ENCODE measurements at places on chromosomes 5 and 9.

GRCh38 chr9:9186086-9186485 is 1386.5 kb upstream of the DMAC1 start:
- no peak for DNase-seq

DNA sequence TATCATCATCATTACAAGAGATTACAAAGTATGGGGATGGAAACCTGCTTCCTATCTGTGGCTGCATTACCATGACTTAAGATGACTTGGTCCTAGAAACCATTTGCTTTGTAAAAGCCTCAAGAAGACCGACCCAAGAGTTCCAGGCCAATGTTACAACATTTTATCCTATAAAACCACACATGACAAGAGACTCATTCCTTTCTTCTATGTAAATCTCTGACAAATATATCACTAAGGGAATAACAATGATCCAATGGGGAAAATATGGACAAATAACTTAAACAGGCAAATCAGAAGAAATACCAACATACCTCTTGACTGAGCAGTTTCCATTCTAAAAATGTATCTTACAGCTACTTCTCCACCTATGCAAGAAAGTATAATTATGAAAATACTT is 44.3 kb upstream of the VPS13A start:
- DNase-seq = no peak

DNA sequence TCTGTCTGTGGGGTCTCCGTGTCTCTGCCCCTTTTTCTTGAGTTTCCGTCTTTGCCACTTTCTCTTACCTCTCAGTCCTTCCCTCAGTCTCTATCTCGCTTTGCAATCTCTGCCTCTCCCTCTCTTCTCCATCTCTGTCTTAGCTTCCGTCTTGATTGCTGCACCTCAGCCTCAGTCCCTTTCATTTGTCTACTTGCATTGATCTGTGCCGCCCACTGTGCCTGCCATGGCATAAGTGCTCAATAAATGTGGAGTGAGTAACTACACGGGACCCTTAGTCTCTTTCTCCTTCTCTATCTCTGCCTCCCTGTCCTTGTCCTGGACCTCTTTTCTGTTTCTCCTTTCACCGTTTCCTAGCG is 6.6 kb downstream of the PCDHGC5 start:
- no peak for DNase-seq

- DNase-seq = no peak
Measured at GRCh38 chr5:72417333-72418062, 89.7 kb downstream of the ZNF366 start.

- DNase-seq = no peak
Measured at GRCh38 chr5:179131321-179131835, 71.2 kb downstream of the ZNF354C start.

DNA sequence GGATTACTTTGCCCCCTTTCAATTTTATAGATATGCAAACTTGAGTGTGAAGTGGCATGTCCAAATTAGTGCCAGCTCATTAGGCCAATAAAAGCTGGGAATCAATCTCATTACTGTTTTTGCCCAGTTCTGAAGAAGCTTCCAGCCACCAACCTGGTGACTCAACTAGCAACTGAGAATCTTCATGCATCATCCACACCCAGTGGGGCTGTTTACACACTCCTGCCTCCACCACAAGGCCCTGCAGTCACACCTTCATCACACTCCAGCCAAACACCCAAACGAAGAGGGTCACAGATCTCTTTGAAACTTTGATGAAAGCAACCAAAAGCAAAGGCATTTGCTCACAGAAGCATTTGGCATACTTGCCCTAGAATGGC is 41.3 kb upstream of the S1PR3 start:
- DNase-seq = no peak

- no peak for DNase-seq
Measured at GRCh38 chr5:142572006-142572405, 113.9 kb downstream of the FGF1 start.

DNA sequence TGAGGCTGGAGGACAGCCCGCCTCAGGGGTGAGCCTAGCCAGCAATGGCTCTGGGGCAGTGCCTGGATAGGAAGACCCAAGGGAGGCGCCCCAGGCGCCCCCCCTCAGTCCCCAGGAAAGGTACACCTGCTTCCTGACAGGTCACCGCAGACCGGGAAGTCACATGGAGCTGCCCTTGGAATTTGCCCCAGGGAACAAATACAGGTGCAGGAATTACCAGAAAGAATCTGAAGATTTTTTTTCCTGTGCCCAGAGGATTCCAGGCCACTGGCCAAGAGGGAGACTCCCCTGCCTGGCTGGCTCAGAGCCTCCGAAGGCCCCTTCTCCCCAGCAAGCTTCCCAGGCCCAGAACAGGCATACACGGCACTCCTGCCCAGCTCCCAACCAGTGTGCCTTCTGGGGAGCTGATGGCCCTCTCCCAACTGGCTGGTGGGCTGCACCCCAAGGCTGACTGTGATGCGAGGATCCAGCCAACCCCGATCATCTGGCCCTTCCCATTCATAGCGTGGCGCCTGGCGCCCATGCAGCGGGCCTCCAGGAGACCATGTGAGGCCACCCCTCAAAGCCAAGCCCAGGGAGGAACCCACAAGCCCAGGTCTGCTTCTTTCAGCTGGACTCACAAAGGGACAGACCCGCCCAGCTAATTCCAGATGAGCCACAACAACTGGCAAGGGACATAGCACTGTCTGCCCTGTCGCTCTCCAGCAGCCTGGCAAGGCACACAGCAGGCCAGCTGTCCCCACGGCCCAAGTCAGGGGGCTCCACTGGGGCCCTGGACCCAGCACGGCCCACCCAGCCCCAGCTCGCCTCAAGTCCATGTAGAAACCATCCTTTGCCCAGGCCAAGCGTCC is 2.3 kb downstream of the TPRN start:
- DNase-seq = no peak

DNA sequence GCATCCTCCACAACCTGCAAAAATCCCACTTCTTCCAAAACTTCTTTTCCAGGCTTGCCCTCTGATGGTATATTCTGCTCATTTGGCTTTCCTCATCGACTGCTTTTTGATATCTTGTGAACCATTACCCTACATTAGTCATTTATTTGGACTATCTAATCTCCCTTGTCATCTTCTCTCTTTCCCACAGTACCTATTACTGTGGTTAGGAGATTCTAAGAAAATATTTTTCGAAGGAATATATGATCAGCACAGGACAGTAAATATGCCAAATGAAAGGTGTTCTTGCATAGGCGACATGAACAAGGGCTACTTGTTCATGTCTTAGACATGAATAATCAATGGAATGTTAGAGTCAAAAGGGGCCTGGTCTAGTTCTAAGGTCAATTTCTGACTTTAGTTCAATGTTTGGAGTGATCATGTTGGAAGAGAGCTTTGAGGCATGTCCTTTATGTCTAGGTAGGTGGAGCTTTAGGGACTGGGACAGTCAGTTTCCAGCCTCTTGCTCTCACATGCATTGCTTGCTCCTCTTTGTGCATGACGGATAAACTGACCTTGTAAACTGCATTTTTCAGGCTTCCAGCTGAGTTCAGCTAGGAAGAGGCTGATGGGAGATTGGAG is 243.4 kb upstream of the RPS23 start:
- no peak for DNase-seq

GRCh38 chr5:143231973-143232812 is 171.3 kb downstream of the NR3C1 start:
- DNase-seq = no peak

DNA sequence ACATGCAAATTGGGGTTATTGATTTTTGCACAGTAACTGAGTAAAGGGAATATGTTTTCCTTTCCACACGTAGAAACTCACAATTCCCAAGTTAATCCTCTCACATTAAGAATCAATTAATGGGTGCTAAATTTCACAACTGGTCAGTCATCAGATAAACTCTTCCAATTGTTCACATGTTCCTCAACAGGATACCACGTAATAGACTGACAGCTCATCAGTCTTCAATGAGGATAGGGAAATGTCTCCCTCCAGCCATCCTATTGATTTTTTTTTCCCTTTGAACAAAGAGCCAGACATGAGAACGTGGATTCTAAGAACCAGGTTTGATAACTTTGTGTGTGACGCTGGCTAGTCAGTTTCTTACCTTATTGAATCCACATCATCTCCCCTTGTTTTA is 768 bp upstream of the CER1 start:
- DNase-seq = no peak

GRCh38 chr5:11602298-11602697 is 301.9 kb downstream of the CTNND2 start:
- DNase-seq = no peak

DNA sequence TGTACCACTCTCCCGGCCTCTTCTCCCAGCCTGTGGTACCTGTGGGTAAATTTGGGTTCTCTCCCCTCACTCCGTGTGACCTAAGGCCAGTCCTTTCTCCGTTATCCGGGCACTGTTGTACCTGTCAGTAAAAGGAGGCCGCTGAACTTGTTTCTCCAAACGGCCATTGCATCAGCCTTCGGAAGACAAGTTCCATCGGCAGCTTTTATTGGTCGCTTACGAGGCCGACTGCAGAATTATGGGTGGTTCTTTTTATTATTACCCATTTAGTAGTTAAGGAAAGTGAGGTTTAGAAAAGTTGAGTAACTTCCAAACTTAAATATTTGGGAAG is 558 bp downstream of the GRPEL2 start:
- no peak for DNase-seq

GRCh38 chr5:45062044-45062443 is 253.3 kb downstream of the MRPS30 start:
- DNase-seq = no peak

DNA sequence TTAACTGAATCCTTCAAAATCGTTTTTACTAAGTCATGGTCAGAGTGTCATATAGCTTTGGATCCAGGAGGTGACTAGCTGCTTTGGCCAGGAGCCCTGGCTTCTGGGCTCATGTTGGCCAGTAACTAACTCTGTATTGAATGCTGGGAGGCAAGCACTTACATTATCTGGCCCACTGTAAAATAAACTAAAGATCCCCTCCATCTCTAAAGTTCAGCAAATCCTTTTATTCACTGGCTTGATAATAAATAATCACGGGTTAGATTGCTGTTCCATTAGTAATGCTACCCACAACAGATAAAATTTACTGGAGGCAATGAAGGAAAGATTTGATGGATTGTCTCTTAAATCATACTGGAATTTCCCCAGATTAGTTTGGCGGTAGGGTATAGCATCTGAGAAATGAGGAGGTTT is 382.2 kb upstream of the TLE4 start:
- DNase-seq = no peak

DNA sequence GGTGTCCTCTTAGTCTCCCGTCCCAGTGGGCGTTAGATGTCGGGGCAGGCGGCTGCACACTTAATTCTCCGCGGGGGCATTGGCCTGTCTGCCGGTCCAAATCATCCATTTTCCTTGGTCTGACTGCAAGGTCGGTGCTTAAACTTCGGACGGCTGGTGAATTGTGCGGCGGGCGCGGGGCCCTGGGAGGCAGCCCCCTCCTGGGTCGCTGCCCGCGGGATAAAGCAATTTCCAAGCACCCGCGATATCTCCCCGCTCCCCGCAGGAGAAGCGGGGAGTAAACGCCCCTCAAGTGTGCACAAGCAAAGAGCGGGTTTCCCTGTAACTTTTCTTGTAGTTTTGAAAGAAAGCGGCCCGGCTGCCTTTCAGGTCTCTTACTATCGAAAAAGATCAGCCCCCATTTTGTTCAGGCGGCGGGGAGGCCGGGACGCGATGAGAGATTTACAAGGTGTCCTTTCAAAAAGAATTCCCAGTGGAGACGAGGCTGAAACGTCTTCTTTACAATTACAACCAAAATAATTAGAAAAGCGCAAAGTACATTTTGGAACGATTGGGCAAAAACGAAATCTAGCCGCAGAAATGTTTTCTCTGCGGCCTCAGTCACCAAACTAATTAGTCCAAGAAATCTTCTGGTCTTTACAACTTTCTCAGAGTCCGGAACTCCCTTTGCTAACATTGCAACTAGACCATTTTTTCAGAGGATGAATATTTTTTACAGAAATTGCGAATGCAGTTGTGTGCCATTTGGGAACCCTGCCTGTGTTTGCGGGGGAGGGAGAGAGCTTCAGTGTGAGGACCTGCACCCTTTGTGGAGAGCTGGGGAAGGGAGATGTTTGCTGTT is 1.8 kb downstream of the IRX1 start:
- no peak for DNase-seq

GRCh38 chr5:125011014-125011413 is 264.6 kb upstream of the ZNF608 start:
- no peak for DNase-seq

- no peak for DNase-seq
Measured at GRCh38 chr5:85388770-85389169, 1004.1 kb upstream of the EDIL3 start.

DNA sequence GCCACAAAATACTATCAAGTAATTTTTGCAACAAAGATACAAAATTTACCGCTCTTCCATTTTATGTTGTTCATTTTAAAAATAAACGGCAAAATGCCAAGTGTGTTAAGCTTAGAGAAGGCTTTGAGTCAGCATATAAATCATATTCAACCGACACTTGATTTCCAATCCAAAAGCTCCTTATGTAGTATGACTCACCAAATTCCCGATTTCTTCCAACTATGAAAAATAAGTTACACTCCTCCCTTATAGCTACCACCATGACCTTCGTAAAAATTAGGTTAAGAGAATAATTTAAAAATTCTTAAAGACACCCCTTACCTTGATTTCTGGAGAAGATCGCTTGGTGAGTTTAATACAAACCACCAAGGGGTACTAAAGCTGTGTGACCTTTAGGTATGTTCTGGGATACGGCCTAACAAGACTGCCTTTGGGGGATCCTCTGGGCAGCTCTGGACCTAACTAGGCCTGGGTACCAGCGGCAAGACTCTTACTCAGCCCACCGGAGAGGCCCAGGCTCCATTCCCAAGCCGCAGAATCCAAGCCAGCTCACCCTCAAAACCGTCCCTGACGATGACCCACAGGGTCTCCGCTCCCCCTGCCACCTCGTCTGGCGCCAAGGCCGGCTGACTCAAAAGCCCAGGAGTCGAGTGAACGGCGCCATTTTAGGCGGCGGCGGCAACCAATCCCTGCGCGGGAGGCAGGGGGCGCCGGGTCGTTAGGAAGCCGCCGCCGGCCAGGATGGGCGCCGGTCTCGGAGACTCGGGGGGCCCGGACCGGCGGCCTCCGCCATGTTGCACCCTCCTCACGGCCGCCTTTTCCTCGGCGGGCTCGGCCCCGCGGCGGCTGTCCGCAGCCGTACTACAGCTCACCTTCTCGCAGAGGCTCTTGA is 739 bp downstream of the PPP2CA start:
- DNase-seq = peak; percentile 49

DNA sequence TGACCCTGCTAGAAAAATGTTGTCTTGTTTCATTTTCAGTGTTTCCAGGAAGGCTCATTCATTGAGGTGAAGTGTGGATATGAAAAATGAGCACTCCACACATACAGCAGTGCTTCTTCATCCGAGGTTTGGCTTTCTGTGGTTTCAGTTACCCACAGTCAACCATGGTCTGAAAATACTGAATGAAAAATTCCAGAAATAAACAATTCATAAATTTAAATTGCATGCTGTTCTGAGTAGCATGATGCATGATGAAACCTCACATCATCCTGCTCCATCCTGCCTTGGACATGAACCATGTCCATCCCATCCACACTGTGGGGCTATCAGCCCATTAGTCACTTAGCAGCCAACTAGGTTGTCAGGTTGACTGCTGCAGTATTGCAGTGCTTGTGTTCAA is 10.4 kb upstream of the SLC45A2 start:
- DNase-seq = no peak
